ENCODE measurements at places on chromosomes 7 and 10. TPM values are rescaled to one million over a fixed set of nuclear protein-coding genes. Genes with fewer than 3 reads are reported as not detected.
A peak's percentile ranks its signal among the peaks of the same experiment; 100 is the strongest.

DNA sequence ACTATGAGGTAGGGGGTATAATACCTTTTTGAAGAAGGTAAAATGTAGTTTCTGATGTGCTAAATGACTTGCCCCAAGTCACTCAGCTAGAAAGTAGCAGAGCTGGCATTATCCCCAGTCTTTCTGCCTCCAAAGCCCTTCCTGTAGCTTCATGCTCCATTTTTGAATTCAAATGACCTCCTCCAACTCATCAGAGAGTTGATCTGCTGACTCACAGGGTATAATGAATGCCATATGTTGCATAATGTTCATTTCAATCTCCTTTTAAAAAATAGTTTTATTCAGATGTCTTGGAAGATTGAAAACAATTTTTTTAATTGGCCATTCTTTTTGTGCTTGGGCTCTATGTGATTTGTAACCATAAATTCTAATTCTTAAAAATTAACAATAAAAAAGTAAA is 272.8 kb upstream of the IMMP2L start:
- DNase-seq, result no peak
- H3K27ac ChIP-seq, result no peak overlapping the region

The ALOX5 gene
- polyA plus RNA-seq, result 2.9 TPM

The BUD31 gene
- 46.8 TPM for polyA plus RNA-seq

GRCh38 chr7:105322655-105323277 is 66.0 kb downstream of the SRPK2 start:
- H3K4me3 ChIP-seq, result no peak overlapping the region
- peak; percentile 18 for DNase-seq
- no peak overlapping the region for H3K27ac ChIP-seq
- no peaks in the 10 kb centered on the region for H3K27me3 ChIP-seq
- peaks cover 4% of the 10 kb centered on the region for H3K4me1 ChIP-seq

- H3K4me3 ChIP-seq, result no peak overlapping the region
- no peak for DNase-seq
- H3K27ac ChIP-seq, result no peak overlapping the region
- H3K36me3 ChIP-seq, result peaks cover 38% of the 10 kb centered on the region
- peaks cover 24% of the 10 kb centered on the region for H3K4me1 ChIP-seq
- no peaks in the 10 kb centered on the region for H3K27me3 ChIP-seq
Observed at GRCh38 chr7:129423700-129424410, 10.4 kb upstream of the STRIP2 start.

The GIMAP6 gene
- polyA plus RNA-seq, result 9.5 TPM

DNA sequence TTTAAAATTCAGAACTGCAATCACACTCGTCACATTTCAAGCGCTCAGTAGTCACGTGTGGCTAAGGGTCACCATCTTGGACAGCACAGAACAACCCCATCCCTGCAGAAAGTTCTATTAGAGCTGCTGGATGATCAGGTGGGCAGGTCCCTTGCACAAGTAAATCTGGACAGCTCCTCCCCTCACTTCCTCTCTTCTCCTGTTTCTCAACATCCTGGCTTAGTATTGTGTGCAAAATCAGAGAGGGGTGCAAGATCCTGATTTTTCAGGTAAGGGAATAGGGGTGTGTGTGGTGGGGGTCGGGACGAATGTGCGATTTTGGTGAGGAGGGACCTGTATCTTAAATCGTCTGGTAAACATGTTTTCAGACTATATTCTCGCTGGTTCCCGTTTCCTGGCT is at the start of gene GIMAP4:
Gene GIMAP4, plus strand, starts transcription at position 222 of the 400 bp plus-strand sequence. CDS start 2,512 bp downstream, outside the sequence.
- H3K27ac ChIP-seq, result peak within 1 kb of the TSS; percentile 72
- DNase-seq, result no peak
- peak within 1 kb of the TSS; percentile 66 for H3K4me3 ChIP-seq
- no peaks in the 10 kb centered on the region for H3K27me3 ChIP-seq
- H3K4me1 ChIP-seq, result no peaks in the 10 kb centered on the region

GRCh38 chr7:1331561-1332467 is 99.1 kb downstream of the UNCX start:
- H3K27ac ChIP-seq, result no peak overlapping the region
- H3K36me3 ChIP-seq, result no peaks in the 10 kb centered on the region
- peak; percentile 33 for DNase-seq
- H3K4me3 ChIP-seq, result no peak overlapping the region
- H3K4me1 ChIP-seq, result no peaks in the 10 kb centered on the region
- H3K27me3 ChIP-seq, result peaks cover 62% of the 10 kb centered on the region

GRCh38 chr7:42460933-42461332 is 223.9 kb upstream of the GLI3 start:
- H3K36me3 ChIP-seq, result no peaks in the 10 kb centered on the region
- no peaks in the 10 kb centered on the region for H3K27me3 ChIP-seq
- H3K27ac ChIP-seq, result no peak overlapping the region

- H3K27ac ChIP-seq, result no peak overlapping the region
- H3K36me3 ChIP-seq, result no peaks in the 10 kb centered on the region
- H3K4me1 ChIP-seq, result no peaks in the 10 kb centered on the region
- H3K4me3 ChIP-seq, result no peak overlapping the region
- peaks cover 3% of the 10 kb centered on the region for H3K27me3 ChIP-seq
- DNase-seq, result no peak
Observed at GRCh38 chr10:9913876-9914514, 1103.7 kb upstream of the CELF2 start.
